Endothelial cell of umbilical vein (primary cell): ENCODE measurements at places on chromosomes 7 and 10.

GRCh38 chr7:42137431-42137830 lies 99.6 kb downstream of the GLI3 start:
- no peak for DNase-seq

DNA sequence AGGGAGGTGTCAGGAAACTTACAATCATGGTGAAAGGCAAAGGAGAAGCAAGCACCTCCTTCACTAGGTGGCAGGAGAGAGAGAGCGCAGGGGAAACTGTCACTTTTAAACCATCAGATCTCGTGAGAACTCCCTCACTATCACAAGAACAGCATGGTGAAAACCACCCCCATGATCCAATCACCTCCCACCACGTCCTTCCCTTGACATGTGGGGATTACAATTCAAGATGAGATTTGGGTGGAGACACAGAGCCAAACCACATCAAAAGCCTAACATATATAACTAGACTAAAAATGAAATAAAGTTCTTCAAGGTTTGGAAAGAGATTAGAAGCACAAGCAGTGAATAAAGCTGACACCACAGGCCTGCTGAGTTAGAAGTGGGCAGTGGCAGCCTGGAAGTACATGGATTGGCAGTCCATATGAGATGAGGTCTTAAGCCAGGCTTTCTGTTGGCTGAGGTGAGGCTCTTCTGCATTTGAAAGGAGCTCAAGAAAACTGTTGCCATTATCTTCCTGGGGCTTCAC lies 96.4 kb upstream of the MDFIC start:
- no peak for DNase-seq

GRCh38 chr10:129187331-129187730 lies 279.7 kb upstream of the MGMT start:
- no peak for DNase-seq

GRCh38 chr10:128080231-128080630 lies 46.0 kb downstream of the MKI67 start:
- no peak for DNase-seq

DNA sequence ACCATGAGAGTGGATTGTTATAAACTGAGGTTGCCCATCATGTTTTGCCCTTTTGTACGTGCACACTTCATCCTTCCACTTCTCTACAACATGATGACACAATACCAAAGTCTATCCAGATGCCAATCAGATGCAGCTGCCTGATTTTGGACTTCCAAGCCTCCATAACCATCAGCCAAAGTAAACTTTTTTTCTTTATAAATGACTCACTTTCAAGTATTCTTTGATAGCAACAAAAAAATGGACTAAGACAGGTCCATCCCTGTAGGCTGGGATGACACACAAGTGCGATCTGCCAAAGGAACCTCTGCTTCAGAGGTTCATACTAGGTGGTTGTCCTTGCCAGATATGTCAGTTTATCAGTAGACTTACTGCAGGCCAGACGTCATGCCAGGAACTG lies 320.2 kb upstream of the FZD1 start:
- DNase-seq, result no peak

GRCh38 chr10:17113889-17114540 lies 15.6 kb downstream of the CUBN start:
- peak; percentile 46 for DNase-seq

- DNase-seq, result no peak
These were observed 483.1 kb upstream of the NRP1 start for GRCh38 chr10:33817605-33818004.

- DNase-seq, result no peak
These were observed 76.9 kb downstream of the PRKCQ start for GRCh38 chr10:6503171-6503570.

DNA sequence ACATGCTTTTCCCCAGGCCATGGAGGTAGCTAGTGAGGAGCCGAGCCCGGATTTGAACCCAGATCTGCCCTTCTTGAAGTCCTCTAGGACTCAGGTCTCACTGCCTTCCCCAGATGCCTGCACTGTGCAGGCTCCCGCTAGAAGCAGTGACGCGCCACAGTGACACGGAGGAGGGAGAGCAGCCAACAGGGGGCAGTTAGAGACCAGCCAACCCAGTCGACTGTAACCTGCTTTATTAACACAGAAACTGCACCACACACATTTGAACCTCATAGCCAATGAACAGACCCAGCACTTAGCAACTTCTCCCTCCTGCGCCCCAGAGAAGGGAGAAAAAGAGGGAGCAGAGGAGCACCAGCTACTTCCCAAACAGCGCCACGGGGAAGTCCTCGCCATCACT lies 27.4 kb downstream of the PILRA start:
- DNase-seq, result peak; percentile 30

GRCh38 chr10:111833251-111833650 lies 350.3 kb downstream of the GPAM start:
- no peak for DNase-seq

GRCh38 chr10:42958142-42958868 lies 118.6 kb upstream of the RET start:
- no peak for DNase-seq

GRCh38 chr10:62037890-62038608 lies 136.6 kb downstream of the ARID5B start:
- no peak for DNase-seq

GRCh38 chr7:73623798-73624668 lies at the start of gene MLXIPL:
Gene MLXIPL, minus strand, starts transcription at chr7:73624522. Its CDS starts 30 bp downstream, at chr7:73624492.
- peak; percentile 51 for DNase-seq

DNA sequence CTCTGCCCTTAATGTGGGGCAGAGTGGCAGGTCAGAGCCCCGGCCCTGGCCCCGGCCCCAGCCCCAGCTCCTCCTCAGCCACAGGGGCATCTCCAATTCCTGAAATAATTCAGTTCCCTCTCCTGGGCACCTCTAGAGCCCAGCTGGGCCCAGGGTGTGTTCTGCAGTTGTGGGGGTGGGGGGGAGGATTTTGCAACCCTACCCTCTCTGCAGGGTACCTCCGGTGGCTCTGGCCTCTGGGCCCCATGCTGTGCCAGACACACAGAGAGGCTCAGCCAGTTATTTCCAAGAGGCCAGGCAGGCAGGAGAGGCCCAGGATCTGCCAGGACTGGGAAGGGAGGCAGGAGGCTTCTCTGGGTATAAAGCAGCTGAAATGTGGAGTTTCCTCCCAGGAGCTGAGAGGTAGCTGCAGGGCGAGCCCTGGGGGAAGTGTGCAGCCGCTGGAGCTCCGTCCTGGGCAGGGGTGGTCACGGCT lies 47.9 kb downstream of the PWWP2B start:
- DNase-seq, result no peak

GRCh38 chr7:78635026-78635793 lies 818.3 kb downstream of the MAGI2 start:
- DNase-seq, result no peak

- no peak for DNase-seq
These were observed 136.2 kb upstream of the CTBP2 start for GRCh38 chr10:125296598-125296997.

DNA sequence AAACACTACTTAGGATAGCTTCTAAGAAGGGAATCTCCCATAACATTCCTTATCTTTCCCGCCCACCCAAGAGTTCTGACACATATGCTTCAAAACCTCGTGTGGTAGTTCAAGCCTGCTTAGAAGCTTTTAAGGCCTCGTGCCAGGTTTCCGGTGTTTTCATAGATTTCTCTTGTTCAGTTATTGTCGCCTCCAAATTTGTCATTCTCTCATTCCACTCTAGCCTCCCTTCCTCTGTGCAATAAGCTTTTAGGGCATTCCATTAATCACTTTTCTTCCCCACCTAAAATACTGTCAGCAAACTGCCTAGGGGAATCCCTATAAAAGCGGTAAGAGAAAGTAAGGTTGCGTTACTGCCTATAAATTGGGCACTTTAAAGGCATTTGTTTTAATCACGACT lies 718 bp upstream of the BPGM start:
- no peak for DNase-seq

GRCh38 chr7:26292768-26293560 lies 1.3 kb downstream of the SNX10 start:
- no peak for DNase-seq

- no peak for DNase-seq
These were observed 5.5 kb downstream of the HKDC1 start for GRCh38 chr10:69225681-69226080.

DNA sequence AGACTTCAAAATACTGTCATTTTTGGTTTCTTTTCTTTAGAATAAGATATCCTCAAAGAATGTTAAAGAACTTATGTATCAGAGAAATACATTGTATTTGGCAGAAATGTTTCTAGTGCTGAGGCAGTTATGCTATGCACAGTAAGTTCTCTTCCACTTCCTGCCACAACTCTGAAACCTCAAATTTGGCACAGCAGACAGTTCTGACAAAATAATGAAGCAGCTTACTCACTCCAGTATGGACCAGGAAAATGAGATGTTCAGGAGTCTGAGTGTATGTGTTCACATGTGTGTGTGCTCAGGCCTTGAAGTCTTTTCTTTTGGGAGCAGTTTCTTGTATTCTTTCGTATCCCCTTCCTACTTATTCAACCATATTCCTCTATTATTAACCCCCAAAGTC lies 197.0 kb upstream of the AGK start:
- DNase-seq, result peak; percentile 66

DNA sequence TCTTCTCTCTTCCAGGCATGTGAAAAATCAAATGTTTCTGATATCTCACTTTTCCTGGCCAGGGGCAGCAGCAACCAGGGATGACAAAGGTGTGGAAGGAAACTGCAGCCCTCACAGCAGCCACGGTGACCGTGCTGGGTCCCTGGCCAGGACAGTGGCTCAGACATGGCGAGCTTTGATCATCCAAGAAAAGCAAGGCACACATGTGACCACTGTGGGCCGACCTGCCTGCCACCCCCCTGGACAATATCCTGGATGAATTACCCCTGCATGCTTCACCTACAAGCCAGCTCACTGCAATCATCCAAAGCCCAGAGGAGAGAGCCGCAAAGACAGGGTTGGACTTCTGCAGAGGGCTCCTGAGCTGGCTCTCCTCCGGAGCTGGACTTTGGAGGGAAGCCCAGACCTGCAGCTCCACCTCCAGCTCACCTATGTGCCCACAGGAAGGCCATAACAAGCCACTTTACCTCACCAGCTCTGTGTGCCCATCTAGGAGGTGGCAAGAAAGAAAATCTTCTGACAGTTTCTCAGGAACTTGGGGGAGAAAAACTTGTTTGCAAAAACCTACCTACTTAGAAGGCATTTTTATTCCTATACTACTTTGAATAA lies 2.7 kb downstream of the CHST15 start:
- no peak for DNase-seq

GRCh38 chr7:38781991-38782390 lies 127.0 kb downstream of the VPS41 start:
- no peak for DNase-seq

GRCh38 chr7:144459635-144460034 lies 56.1 kb upstream of the NOBOX start:
- DNase-seq, result no peak

- no peak for DNase-seq
These were observed 9.3 kb downstream of the ADAP1 start for GRCh38 chr7:945147-945555.

- DNase-seq, result no peak
These were observed 34.2 kb upstream of the LAMB1 start for GRCh38 chr7:108037140-108037539.

DNA sequence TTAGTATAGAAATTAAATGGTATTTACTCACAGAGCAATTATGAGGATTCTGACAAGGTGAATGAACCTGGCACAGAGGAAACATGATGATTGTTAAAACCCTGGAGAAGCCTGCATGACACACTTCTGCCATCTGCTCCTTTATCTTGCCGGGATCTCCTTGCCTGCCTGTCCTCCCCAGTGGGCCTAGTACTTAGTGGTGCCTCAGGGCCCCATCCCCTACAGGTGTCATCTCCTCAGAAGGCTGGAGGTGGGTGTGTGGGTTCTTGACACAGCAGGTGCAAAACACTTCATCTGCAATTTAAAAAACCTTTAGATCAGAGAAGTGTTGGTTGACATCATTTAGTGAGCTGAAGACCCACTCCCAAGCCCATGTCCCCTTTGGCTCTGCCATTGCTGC lies 261.2 kb downstream of the ADRA2A start:
- DNase-seq, result no peak

- DNase-seq, result no peak
These were observed 113.9 kb upstream of the STK17A start for GRCh38 chr7:43469051-43469450.

- no peak for DNase-seq
These were observed 371.0 kb downstream of the DPP6 start for GRCh38 chr7:154423231-154423630.

DNA sequence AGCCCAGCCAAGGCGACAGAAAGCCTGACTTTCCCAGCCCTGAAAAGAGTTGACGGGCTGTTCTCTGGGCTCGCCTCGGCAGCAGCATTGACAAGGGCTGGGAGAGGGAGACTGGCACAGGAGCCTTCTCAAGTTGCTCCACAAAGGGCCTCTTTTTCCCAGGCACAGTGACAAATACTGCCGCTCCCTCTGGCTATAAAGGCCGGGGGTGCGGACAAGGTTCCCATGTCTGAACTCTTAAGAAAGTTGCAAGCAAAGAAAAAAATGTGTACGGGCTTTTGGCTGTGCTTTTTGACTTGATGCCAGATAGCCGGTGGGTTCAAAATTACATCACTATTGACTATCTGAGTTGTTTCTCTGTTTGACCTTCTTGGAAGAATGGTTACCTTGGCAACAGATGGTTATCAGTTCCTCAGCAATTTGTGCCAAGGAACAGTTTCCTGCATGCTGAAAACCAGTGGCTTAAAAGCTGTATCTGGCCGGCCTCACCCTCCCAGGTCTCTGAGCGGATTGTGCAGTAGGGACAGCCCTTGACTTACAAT lies 115.9 kb upstream of the EEPD1 start:
- peak; percentile 98 for DNase-seq

DNA sequence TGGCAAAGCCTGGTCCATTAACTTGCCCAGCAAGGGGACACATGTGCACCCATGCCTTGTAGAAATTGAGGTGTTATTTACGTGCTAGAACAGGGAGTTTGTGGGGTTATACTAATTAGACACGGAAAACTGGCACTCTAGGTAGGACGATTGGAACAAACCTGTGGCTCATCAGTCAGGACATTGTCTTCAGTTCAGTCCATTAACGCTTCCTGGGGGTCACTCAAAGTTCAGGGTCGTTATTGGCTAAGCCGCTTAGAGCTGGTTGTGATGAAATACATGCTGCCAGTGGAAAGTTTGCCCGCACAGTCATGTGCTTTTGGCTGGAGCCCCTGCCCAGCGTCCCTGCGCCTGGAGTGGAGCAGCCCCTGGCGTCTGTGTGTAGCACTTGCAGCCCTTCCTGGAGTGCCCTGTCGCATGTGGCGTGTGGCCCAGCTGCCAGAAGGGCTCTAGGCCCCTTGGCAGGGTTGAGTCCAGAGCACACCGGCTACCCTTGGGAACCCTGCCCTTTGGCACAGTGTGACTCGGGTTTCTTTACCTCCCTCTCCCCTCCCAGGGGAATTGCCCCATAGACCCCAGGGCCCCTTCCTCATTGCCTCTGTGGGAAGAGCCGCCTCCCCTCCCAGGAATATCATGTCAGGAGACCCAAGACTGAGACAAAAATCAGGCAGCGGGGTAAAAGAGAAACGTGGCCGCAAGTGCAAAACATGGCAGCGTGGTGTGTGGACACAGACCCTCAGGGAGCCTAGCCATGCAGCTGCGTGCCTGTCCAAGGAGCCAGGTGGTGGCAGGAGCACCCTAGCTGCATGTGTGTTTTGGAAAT lies 9.8 kb downstream of the ZNF775 start:
- no peak for DNase-seq

GRCh38 chr7:54111814-54112511 lies 430.2 kb upstream of the VSTM2A start:
- no peak for DNase-seq

GRCh38 chr10:101047268-101047667 lies 14.5 kb upstream of the KAZALD1 start:
- DNase-seq, result no peak

- no peak for DNase-seq
These were observed 10.5 kb upstream of the LAMB4 start for GRCh38 chr7:108140671-108141070.
